ENCODE measurements at places on chromosomes 2 and 18. TPM values are rescaled to one million over a fixed set of nuclear protein-coding genes. Genes with fewer than 3 reads are reported as not detected.
A peak's percentile ranks its signal among the peaks of the same experiment; 100 is the strongest.

GRCh38 chr2:195018462-195018861 is 638.6 kb upstream of the SLC39A10 start:
- H3K36me3 ChIP-seq, result no peaks in the 10 kb centered on the region
- no peaks in the 10 kb centered on the region for H3K27me3 ChIP-seq
- H3K4me1 ChIP-seq, result no peaks in the 10 kb centered on the region
- DNase-seq, result no peak

GRCh38 chr2:167851323-167851860 is 396.0 kb downstream of the STK39 start:
- H3K27ac ChIP-seq, result no peak overlapping the region
- H3K27me3 ChIP-seq, result no peaks in the 10 kb centered on the region
- H3K4me3 ChIP-seq, result no peak overlapping the region
- no peak for DNase-seq
- H3K36me3 ChIP-seq, result no peaks in the 10 kb centered on the region

GRCh38 chr2:45953376-45954027 is 302.0 kb downstream of the PRKCE start:
- no peak overlapping the region for H3K4me3 ChIP-seq
- no peak for DNase-seq
- no peaks in the 10 kb centered on the region for H3K4me1 ChIP-seq

- no peaks in the 10 kb centered on the region for H3K27me3 ChIP-seq
- H3K4me3 ChIP-seq, result no peak overlapping the region
- no peak for DNase-seq
- no peak overlapping the region for H3K27ac ChIP-seq
- H3K36me3 ChIP-seq, result no peaks in the 10 kb centered on the region
Measured at GRCh38 chr2:36197181-36197971, 158.2 kb upstream of the CRIM1 start.

- H3K36me3 ChIP-seq, result no peaks in the 10 kb centered on the region
- H3K27me3 ChIP-seq, result no peaks in the 10 kb centered on the region
- no peak for DNase-seq
- no peak overlapping the region for H3K4me3 ChIP-seq
Measured at GRCh38 chr18:49745045-49746014, 68.0 kb downstream of the ACAA2 start.

- H3K4me3 ChIP-seq, result no peak overlapping the region
- H3K27me3 ChIP-seq, result no peaks in the 10 kb centered on the region
- H3K27ac ChIP-seq, result no peak overlapping the region
Measured at GRCh38 chr18:11789716-11790510, 61.3 kb upstream of the CHMP1B start.

DNA sequence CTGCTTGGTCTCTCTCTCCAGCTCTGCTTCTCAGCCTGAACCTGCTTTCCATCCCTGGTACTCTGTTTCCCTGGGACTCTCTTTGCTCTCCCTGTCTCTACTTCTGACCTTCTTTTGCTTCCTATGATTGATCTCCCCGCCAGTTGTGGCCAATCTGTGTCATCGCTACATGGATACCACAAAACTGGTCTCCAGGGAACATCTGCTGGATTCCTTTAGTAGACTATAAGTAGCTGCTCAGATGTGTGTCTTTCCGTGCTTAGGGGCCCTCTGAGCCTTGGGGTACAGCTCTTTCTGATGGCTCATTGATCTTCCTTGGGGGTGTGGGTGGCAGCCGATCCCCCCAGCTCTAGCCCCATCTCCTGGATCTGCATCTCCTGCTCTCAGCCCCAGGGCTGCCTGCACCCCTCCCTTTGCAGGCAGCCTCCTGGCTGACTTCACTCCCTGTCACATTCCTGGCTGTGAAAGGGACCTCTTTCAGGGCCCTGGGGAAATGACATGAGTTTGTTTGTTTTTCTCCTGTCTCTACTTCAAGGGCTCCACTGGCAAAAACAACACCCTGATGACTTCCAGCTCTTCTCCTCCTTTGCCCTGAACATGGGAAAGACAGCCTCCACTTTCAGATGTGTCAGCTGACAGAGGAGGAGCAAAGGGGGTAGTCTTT is 333.7 kb downstream of the CYP26B1 start:
- no peaks in the 10 kb centered on the region for H3K27me3 ChIP-seq
- no peaks in the 10 kb centered on the region for H3K4me1 ChIP-seq
- H3K4me3 ChIP-seq, result no peak overlapping the region
- no peaks in the 10 kb centered on the region for H3K36me3 ChIP-seq

- no peaks in the 10 kb centered on the region for H3K4me1 ChIP-seq
- H3K4me3 ChIP-seq, result no peak overlapping the region
- H3K36me3 ChIP-seq, result no peaks in the 10 kb centered on the region
- no peaks in the 10 kb centered on the region for H3K27me3 ChIP-seq
- H3K27ac ChIP-seq, result no peak overlapping the region
- no peak for DNase-seq
Measured at GRCh38 chr2:228590681-228591080, 409.2 kb upstream of the SPHKAP start.

DNA sequence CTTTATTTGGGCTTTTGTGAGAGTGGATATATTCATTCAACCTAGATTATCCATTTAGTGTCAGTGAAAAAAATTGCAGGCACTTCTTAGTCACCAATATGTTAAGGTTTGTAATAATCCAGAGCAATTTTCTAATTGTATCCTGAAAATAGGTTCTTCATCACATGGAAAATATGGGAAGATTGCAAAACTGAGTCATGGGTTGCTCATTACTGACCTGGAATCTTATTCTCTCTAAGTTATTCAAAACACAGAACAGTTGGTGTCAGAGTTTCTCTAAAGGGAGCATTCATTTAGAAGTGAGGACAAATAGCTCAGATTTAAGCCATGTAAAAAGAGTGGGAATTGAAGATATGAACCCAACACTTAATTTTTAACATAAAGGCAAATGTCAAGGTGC is 181.3 kb downstream of the IKZF2 start:
- H3K4me3 ChIP-seq, result no peak overlapping the region
- H3K36me3 ChIP-seq, result no peaks in the 10 kb centered on the region
- peaks cover 44% of the 10 kb centered on the region for H3K4me1 ChIP-seq
- H3K27ac ChIP-seq, result no peak overlapping the region

DNA sequence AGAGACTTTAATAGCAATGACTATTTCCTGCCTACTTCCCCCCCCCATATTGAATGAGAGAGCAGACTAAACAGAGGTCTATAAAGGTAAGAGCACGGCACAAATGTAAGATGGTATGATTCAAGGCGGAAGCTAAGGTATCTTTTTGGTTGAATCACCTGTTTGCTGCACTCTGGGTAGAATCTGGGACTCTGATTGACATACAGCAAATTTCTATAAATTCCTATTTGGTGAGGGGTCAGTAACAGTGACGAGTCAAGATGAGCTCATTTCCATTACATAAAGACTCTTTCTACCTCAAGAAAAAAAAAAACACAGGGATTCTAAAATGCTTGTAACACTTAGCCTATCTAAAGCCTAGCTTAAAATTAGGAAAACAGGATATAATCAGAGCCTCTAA is 297.3 kb downstream of the TNS1 start:
- DNase-seq, result no peak
- H3K4me3 ChIP-seq, result no peak overlapping the region
- no peaks in the 10 kb centered on the region for H3K36me3 ChIP-seq
- H3K27me3 ChIP-seq, result no peaks in the 10 kb centered on the region
- peaks cover 10% of the 10 kb centered on the region for H3K4me1 ChIP-seq
- no peak overlapping the region for H3K27ac ChIP-seq

DNA sequence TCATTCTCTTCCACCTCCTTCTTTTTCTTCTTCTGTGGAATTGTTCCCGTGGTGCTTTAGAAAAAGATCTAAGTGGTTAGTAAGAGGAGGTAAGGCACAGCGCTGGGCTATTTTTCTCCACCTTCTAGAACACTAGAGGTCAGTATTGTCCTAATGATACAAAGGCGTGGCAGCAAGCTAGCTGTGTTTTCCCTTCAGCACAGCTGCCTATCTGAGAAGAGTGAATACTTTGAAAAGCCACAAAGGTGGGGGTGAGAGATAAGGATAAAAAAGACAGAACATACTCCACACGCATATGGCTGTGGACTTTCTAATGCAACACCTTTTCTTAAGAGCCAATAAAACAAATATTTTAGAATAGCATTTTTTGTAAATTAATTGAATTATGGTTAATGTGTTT is 2.1 kb downstream of the CNTNAP5 start:
- H3K27ac ChIP-seq, result no peak overlapping the region
- H3K4me1 ChIP-seq, result no peaks in the 10 kb centered on the region
- H3K36me3 ChIP-seq, result no peaks in the 10 kb centered on the region
- no peak overlapping the region for H3K4me3 ChIP-seq
- H3K27me3 ChIP-seq, result peaks cover 6% of the 10 kb centered on the region
- no peak for DNase-seq

DNA sequence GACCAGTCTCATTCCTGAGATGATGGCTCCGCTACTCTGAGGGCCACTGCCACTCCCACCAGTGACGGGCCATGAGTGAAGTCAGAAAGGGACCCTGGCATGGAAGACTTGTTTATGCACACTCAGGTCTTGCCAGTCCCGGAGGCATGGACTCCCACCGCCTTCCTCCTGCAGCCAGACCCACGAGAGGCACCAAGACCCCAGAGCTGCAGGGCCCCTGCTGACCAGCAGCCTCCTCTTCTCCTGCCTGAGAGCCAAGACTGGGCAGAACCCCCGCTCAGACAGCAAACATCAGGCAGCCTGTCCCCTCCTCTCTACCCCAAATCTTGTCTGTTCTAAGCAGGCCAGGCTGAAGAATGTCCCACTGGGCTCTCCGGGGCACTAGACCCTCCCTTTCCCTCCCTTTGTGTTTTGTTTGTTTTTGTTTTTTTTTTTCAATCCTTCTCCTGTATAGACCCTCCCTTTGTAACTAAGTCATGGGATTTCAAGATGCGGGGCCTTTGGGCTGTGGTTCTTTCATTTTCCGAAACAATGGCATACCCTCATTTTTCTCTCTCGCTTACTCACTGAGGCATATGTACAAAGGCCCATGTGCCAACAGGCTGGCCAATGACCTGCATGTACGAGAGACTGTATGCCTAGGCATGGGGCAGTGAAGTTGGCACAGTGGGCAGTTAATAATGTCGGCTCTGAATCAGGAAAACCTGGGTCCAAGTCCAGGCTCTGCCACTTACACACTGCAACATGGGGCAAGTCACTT is 24.3 kb upstream of the MAPRE3 start:
- H3K27ac ChIP-seq, result no peak overlapping the region
- H3K4me3 ChIP-seq, result no peak overlapping the region
- no peaks in the 10 kb centered on the region for H3K36me3 ChIP-seq
- no peaks in the 10 kb centered on the region for H3K27me3 ChIP-seq
- no peak for DNase-seq
- no peaks in the 10 kb centered on the region for H3K4me1 ChIP-seq

GRCh38 chr2:73202156-73203054 is at the start of gene NOTO:
TSS of gene NOTO (plus strand) at chr2:73202574. CDS start at chr2:73202667, 93 bp downstream.
- DNase-seq, result no peak
- H3K36me3 ChIP-seq, result no peaks in the 10 kb centered on the region
- peak within 1 kb of the TSS; percentile 50 for H3K4me3 ChIP-seq

DNA sequence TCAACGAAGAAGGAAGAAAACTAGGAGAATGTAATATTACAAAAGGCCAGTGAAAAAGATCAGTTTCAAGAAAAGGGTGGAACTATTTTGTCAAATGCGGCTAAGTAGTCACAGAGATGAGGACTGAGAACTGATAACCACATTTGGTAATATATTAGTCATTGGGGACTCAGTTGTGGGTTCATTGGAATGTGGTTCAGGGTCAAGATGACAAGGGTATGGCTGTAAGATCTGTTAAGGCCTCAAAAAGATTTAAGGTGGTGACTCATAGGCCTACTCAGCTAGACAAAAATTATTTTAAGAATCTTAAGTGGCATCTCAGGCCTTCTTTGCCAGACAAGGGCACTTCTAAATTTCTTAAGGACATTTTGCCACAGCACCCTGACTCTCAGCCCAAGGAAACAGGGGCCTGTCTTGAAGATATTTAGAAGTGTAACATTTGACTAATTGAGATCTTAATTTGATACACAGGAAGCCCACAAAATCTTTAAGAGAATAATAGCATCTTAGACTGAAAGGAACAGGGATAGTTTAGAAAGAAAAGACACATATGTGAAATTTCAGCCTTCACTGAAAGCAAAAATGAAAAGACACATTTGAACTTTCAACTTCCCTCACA is 81.3 kb downstream of the STRADB start:
- no peak overlapping the region for H3K27ac ChIP-seq
- no peak overlapping the region for H3K4me3 ChIP-seq
- no peaks in the 10 kb centered on the region for H3K4me1 ChIP-seq
- no peaks in the 10 kb centered on the region for H3K36me3 ChIP-seq

GRCh38 chr2:223914324-223914723 is 30.8 kb downstream of the WDFY1 start:
- peaks cover 19% of the 10 kb centered on the region for H3K4me1 ChIP-seq
- H3K27me3 ChIP-seq, result no peaks in the 10 kb centered on the region
- peaks cover 41% of the 10 kb centered on the region for H3K36me3 ChIP-seq
- H3K27ac ChIP-seq, result no peak overlapping the region
- no peak overlapping the region for H3K4me3 ChIP-seq
- no peak for DNase-seq

DNA sequence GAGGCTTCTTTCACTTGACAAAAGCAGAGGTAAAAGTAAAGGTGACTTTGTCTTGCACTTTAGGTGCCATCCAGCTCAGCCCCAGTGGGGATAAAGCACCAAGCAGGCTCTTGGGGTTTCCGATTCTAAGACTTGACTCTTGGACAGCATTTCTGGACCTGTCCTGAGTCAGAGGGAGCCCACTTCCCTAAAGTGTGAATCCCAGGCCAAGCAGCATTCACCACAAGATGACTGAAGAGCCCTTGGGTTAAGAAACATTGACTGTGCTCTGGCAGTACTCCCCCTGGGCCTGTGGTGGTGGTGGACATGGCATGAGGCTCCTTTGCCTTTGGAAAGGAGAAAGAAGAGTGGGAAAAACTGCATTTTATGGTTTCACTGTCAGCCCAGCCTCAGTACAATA is 638.0 kb upstream of the VRK2 start:
- H3K4me3 ChIP-seq, result no peak overlapping the region
- H3K27ac ChIP-seq, result no peak overlapping the region
- no peak for DNase-seq
- H3K4me1 ChIP-seq, result no peaks in the 10 kb centered on the region
- H3K36me3 ChIP-seq, result no peaks in the 10 kb centered on the region

DNA sequence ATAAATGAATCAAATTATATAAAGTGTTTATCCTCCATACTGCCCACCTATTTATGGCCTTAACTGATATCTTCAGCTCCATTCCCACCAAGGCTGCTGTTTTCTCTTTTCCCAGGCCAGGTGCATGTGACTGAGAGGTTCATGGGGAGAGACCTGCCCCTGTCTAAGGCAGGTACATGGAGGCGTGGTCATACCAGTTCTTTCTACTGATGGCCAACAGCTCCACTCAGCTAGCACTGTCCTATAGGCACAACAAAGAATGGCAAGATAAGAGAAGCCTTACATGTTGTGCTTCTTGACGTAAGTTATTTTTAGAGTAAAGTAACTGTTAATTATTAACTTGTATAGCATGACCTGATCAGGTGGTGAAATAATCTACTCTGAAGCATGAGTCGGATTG is 16.8 kb downstream of the AKAIN1 start:
- no peak overlapping the region for H3K27ac ChIP-seq
- no peaks in the 10 kb centered on the region for H3K4me1 ChIP-seq
- no peaks in the 10 kb centered on the region for H3K36me3 ChIP-seq
- H3K4me3 ChIP-seq, result no peak overlapping the region

The HOXD9 gene
- 1.4 TPM for polyA plus RNA-seq

The PLA2R1 gene
- polyA plus RNA-seq, result 0.21 TPM

The ALKAL2 gene
- 0.35 TPM for polyA plus RNA-seq

The DLGAP1 gene
- 0.09 TPM for polyA plus RNA-seq

The ZNF804A gene
- not detected for polyA plus RNA-seq

The KCNIP3 gene
- polyA plus RNA-seq, result 2.0 TPM

The CNDP1 gene
- polyA plus RNA-seq, result 0.04 TPM
